ENCODE measurements at places on chromosomes 7 and 10. TPM values are rescaled to one million over a fixed set of nuclear protein-coding genes. Genes with fewer than 3 reads are reported as not detected.
A peak's percentile ranks its signal among the peaks of the same experiment; 100 is the strongest.

DNA sequence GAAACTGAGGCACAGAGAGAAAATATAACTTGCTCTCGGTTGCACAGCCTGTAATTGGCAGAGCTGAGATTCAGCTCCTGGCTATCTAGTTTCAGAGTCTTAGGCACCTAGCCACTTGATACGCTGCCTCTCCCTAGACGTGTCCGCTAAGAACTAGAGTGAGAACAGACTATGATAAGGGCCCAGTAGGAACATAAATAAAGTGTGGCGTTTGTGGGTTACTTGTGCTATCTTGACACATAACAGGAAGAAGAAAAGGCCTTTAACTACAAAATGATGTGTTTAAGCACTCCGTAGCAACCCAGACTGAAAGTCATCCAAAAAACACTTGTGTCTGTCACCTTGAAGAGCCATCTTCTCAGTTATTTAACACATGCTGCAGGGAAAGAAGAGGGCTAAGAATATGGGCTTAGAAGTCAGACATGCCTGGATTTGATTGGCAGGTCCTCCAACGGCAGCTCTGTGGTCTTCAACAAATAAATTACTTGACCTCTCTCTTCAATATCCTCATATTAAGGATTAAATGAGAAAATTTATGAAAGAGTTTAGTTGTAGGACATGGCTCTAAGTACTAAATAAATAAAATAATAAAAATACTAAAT lies 96.2 kb downstream of the SGMS1 start:
- H3K36me3 ChIP-seq = no peaks in the 10 kb centered on the region
- H3K4me3 ChIP-seq = no peak overlapping the region
- H3K27ac ChIP-seq = no peak overlapping the region
- H3K27me3 ChIP-seq = no peaks in the 10 kb centered on the region
- DNase-seq = no peak

- no peaks in the 10 kb centered on the region for H3K36me3 ChIP-seq
- DNase-seq = no peak
- no peak overlapping the region for H3K27ac ChIP-seq
- no peaks in the 10 kb centered on the region for H3K27me3 ChIP-seq
- no peaks in the 10 kb centered on the region for H3K4me1 ChIP-seq
Observed at GRCh38 chr7:26238032-26238431, 36.5 kb downstream of the CBX3 start.

ITGB8 gene
- polyA plus RNA-seq = 1.1 TPM

DNA sequence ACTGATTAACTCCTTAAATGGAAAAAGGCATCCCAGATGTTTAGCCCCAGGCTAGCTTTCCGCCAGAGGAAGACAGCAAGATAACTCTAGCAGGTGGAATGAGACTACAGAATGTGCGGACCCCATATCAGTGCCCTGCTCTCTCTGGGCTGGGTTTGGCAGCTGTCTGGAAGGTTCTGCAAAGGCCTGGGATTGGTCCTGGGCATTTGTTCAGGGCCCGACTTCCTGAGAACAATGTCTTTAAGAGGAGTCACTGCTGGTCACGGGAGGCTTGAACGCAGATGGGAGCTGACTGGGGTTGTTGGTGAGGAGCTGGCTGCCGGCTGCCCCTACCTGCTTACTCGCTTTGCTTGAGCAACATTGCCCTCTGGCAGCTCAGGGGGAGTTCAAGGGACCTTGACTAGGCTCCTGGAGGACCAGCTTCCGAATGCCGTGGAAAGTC lies 130.6 kb upstream of the BTBD16 start:
- no peaks in the 10 kb centered on the region for H3K36me3 ChIP-seq
- no peaks in the 10 kb centered on the region for H3K27me3 ChIP-seq
- no peak overlapping the region for H3K4me3 ChIP-seq

DNA sequence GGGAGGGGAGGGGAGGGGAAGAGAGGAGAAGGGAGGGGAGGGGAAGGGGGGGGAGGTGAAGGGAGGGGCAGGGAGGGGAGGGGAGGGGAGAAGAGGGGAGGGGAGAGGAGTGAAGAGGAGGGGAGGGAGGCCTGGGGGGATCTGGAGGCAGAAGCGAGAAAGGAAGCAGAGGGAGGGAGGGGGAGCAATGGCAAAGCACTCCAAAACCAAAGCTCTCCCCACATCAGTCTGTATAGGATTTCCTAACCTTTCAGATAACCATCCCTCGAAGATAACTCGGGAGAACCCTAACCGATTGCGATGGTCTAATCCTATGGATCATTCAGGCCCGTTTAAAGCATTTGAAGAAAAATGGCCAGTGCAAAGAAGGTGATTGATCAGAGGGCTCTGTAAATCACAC lies 19.0 kb downstream of the EBF3 start:
- H3K27ac ChIP-seq = peak overlapping the region; percentile 49
- no peaks in the 10 kb centered on the region for H3K36me3 ChIP-seq
- H3K4me1 ChIP-seq = no peaks in the 10 kb centered on the region
- DNase-seq = no peak
- H3K27me3 ChIP-seq = peaks cover 12% of the 10 kb centered on the region
- H3K4me3 ChIP-seq = no peak overlapping the region

GRCh38 chr10:436013-436697 lies 253.3 kb downstream of the DIP2C start:
- H3K36me3 ChIP-seq = peaks cover 6% of the 10 kb centered on the region
- H3K27ac ChIP-seq = no peak overlapping the region
- H3K4me1 ChIP-seq = no peaks in the 10 kb centered on the region
- H3K4me3 ChIP-seq = no peak overlapping the region
- DNase-seq = no peak

DNA sequence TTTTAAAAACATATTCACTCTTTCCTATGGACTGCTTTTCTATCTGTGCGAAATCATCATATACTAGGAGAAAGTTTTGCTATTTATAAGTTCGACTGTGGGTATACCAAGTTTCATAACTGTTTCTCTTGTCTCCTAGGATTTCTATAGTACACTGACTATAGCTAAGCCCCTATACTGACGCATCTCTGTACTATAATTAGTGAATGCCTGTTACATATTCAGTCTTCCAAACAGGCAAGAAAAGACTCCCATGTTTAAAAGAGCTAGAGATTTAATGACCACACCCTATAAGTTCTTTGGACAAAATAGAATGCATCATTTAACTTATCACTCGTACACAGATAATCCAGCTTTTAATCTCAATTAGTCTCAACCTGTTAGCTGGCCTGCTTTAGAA lies 80.8 kb downstream of the UPF2 start:
- no peak overlapping the region for H3K27ac ChIP-seq
- H3K27me3 ChIP-seq = no peaks in the 10 kb centered on the region
- DNase-seq = no peak
- H3K4me1 ChIP-seq = no peaks in the 10 kb centered on the region

DNA sequence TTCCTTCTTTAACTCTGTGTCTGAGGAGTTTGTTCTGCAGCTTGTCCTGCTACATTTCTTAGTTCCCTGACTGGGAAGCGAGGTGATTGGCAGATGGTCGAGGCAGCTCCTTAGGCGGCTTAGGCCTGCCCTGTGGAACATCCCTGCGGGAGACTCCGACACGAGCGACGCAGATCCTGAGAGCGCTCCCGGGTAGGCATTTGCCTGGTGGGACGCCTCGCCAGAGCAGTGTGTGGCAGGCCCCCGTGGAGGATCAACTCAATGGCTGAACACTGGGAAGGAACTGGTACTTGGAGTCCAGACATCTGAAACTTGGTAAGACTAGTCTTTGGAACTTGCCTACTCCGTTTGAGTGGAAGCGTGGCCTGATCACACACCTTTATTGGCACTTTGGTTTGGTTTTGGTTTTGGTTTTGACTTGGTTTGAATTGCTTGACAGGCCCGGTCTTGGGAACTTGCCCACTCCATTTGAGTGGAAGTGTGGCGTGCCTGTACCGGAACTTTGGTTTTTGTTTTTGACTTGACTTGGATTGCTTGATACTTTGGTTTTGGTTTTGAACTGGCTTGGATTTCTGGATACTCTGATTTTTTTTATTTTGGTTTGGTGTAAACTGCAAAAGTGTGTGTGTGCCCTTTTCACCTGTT lies 42.6 kb downstream of the MAP3K8 start:
- no peaks in the 10 kb centered on the region for H3K27me3 ChIP-seq
- H3K4me1 ChIP-seq = no peaks in the 10 kb centered on the region
- H3K4me3 ChIP-seq = no peak overlapping the region
- no peaks in the 10 kb centered on the region for H3K36me3 ChIP-seq

LZTS2 gene
- 126 TPM for polyA plus RNA-seq

DNA sequence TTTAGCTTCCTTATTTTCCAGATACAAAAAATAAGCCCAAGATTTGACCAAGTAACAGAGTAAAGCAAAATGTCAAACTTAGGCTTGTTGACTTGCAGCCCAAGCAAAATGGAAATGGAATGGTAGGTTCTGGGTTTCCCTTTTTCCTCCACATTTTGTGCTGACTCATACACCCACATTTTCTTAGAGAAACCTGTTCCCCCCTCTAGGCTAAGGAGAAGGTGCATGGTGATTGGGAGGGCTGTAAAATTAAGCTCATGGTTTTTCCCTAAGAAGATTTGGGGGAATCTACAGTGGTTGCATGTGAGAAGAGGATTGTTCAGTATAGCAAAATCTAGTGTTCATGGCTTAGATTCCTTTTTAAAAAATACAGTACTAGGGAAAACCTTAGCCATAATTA lies 127.4 kb downstream of the ARL4A start:
- no peak overlapping the region for H3K4me3 ChIP-seq
- H3K36me3 ChIP-seq = no peaks in the 10 kb centered on the region
- no peak for DNase-seq
- H3K4me1 ChIP-seq = no peaks in the 10 kb centered on the region
- H3K27ac ChIP-seq = no peak overlapping the region

DNA sequence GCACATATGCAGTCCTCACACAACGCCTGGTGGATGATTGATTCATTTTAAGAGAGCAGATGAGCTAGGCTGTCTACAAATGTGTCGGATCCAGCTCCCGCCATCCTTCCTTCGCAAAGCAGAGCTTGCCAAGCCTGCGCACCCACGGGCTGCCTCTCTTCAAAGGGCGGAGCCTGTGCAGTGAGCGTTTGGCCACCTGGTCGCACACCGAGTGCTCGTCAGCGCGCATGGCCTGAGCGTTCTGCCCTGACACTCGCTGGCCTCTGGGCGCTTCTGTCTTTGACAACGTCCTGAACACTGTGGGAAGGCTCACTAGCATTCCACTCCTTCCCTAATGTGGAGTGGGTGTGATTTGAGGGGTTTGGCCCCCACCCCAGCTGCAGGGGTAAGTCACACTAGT lies 47.1 kb upstream of the TMEM72 start:
- H3K4me1 ChIP-seq = peaks cover 9% of the 10 kb centered on the region
- H3K4me3 ChIP-seq = no peak overlapping the region
- peak; percentile 9 for DNase-seq
- peak overlapping the region; percentile 56 for H3K27ac ChIP-seq

CALHM3 gene
- not detected for polyA plus RNA-seq

OR6B1 gene
- not detected for polyA plus RNA-seq

GRCh38 chr10:71319800-71320392 lies 837 bp downstream of the SLC29A3 start:
- no peaks in the 10 kb centered on the region for H3K36me3 ChIP-seq
- no peaks in the 10 kb centered on the region for H3K27me3 ChIP-seq
- no peak for DNase-seq
- H3K4me1 ChIP-seq = no peaks in the 10 kb centered on the region
- peak overlapping the region; percentile 84 for H3K4me3 ChIP-seq
- H3K27ac ChIP-seq = no peak overlapping the region

- no peaks in the 10 kb centered on the region for H3K4me1 ChIP-seq
- DNase-seq = no peak
- no peak overlapping the region for H3K27ac ChIP-seq
- H3K4me3 ChIP-seq = no peak overlapping the region
Observed at GRCh38 chr7:102146122-102146521, 140.5 kb upstream of the SH2B2 start.

GRCh38 chr7:148701414-148701813 lies 2.7 kb downstream of the CUL1 start:
- no peaks in the 10 kb centered on the region for H3K27me3 ChIP-seq
- no peak for DNase-seq
- no peak overlapping the region for H3K27ac ChIP-seq
- peak overlapping the region; percentile 94 for H3K4me3 ChIP-seq
- peaks cover 62% of the 10 kb centered on the region for H3K4me1 ChIP-seq

- no peaks in the 10 kb centered on the region for H3K27me3 ChIP-seq
- peaks cover 9% of the 10 kb centered on the region for H3K4me1 ChIP-seq
- DNase-seq = no peak
- no peaks in the 10 kb centered on the region for H3K36me3 ChIP-seq
- no peak overlapping the region for H3K4me3 ChIP-seq
Observed at GRCh38 chr7:17385612-17386011, 87.2 kb downstream of the AHR start.

H2BK1 gene
- not detected for polyA plus RNA-seq

- no peak overlapping the region for H3K27ac ChIP-seq
- no peaks in the 10 kb centered on the region for H3K27me3 ChIP-seq
- no peaks in the 10 kb centered on the region for H3K36me3 ChIP-seq
Observed at GRCh38 chr10:101952191-101952590, 103.8 kb downstream of the ARMH3 start.

GRCh38 chr7:137656850-137657232 lies 189.9 kb downstream of the DGKI start:
- H3K4me3 ChIP-seq = no peak overlapping the region
- H3K4me1 ChIP-seq = no peaks in the 10 kb centered on the region
- no peaks in the 10 kb centered on the region for H3K27me3 ChIP-seq
- no peak for DNase-seq
- no peaks in the 10 kb centered on the region for H3K36me3 ChIP-seq

DNA sequence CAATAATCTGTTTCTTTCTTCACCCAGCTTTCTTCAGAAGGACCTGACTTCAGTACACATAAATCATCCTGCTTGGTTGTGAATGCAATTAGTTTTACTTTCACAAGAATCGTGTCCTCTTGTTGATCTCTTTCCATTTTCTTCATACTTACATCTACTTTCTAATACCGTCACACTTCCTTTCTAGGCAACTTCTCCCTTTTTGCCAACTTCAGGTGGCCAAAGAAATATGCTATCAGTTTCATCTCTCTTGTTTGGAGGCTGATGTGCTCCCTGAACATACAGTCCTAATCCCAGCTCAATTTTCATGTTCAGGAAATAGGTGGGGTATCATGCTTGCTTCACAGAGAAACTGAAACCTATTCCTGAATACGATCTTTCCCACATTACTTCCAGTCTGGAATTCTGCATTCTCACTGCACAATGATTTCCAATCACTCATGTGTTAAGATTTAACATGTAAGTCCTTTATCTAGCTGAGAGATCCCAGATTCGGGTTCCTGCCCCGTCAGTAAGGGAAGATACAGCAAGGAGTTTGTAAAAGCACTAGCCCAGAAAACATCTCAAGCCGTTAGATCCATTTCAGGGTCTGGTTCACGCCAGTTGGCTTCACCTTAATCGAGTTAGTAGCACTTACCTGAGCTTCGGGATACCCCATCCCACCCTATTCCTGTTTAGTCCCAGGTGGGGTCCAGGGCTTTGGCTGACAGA lies 994 bp downstream of the SLC25A28 start:
- H3K4me3 ChIP-seq = peak overlapping the region; percentile 75
- no peak for DNase-seq
- H3K36me3 ChIP-seq = no peaks in the 10 kb centered on the region
- peak overlapping the region; percentile 100 for H3K27ac ChIP-seq

GRCh38 chr10:92938841-92939240 lies 90.5 kb downstream of the EXOC6 start:
- H3K4me3 ChIP-seq = no peak overlapping the region
- H3K4me1 ChIP-seq = no peaks in the 10 kb centered on the region
- no peak for DNase-seq
- H3K27me3 ChIP-seq = no peaks in the 10 kb centered on the region

SYT15 gene
- polyA plus RNA-seq = 1.6 TPM
